ENCODE measurements at places on chromosomes 4 and X.

GRCh38 chrX:107714206-107714891 is 61.2 kb downstream of the TSC22D3 start:
- no peak for DNase-seq

GRCh38 chr4:16104520-16104919 is 20.7 kb upstream of the PROM1 start:
- no peak for DNase-seq

- DNase-seq: no peak
Observed at GRCh38 chr4:103307453-103308247, 109.5 kb upstream of the CENPE start.

DNA sequence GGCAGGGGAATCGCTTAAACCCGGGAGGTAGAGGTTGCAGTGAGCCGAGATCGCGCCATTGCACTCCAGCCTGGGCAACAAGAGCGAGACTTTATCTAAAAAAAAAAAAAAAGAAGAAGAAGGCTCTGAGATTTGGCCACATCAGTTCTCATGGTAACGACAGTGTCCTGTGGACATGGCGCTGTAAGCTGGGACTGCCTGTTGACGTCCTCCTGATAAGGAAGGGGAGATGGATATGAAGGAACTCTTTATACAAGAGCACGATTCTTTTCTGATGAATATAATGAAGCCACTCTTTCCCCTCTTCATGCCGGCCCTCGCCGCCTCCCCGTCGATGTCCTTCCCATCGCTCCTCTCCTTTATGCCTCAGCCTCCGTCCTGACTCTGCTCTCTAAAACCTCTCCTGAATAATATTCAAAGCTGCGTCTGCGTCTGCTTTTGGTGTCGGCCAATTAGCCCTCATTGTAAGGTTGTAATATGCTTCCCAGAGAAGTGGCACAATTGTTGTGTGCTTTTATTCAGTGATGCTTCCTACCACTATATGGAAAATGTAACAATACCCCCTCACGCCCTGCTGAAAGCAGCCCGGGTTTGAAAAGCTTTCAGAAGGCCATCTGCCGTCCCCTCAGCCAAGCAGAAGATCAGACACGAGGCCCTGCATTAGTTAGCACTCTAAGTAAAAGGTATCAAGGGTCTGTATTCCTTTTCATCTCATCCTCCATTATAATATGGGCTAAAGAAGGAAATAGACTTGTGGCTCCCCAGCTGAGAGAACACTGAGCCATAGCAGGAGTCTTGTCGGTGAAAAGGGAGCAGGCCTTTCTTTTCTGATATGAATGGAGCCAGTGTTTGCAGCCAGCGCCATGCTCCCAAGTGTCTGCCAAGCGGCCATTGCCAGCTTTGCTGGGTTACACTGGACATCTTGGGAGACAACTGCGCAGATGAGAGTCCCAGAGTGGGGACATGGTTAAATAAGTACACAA is 22.1 kb upstream of the SCOC start:
- DNase-seq: no peak

DNA sequence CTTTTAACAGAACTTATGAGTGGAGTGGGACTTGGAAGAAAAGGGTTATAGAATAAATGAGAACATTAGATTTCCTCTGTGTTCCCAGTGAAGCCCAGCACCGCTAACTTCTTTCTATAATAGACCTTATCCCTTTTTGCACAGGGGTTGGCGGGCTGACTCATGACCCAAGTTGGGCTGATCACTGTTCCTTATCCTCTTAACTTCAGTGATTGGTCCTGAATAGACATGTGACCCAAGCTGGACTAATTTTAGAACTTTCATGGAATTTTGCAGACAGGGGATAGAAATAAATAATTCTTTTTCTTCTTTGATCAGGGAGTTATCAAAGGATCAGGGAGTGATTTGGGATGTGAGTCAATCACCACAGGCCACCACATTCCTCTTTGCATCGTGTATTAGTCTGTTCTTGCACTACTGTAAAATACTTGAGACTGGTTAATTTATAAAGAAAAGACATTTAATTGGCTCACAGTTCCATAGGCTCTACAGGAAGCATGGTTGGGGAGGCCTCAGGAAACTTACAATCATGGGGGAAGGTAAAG is 75.9 kb downstream of the UCHL1 start:
- no peak for DNase-seq

GRCh38 chr4:38241541-38241940 is 281.3 kb downstream of the PTTG2 start:
- no peak for DNase-seq

GRCh38 chr4:15811703-15812337 is 33.7 kb downstream of the CD38 start:
- no peak for DNase-seq

DNA sequence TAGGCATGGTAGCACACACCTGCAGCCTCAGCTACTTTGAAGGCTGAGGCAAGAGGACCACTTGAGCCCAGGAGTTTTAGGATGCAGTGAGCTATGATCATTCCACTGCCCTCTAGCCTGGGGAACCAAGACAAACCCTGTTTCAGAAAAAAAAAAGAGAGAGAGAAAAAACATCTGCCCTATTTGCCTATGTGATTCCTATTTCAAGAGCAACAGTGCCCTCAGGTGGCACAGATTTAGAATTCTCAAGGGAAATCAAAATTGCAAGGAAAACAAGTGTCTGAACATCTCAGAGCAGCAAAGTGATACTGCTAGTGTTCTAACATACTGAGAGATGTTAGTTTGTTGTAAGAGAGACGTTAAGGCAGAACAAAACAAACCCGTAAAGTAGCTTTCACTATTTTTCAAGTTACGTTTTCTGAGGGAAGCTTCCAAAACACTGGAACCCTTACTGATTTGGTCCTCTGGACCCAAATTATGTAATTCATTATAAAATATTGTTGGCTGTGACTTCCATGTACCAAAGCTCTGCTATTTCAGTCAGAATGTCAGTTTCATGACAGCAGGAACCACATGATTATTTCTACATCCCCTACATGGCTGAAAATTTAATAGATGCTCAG is 7.9 kb downstream of the BDH2 start:
- DNase-seq: no peak

GRCh38 chr4:144356941-144357381 is 216.4 kb upstream of the GYPA start:
- no peak for DNase-seq

DNA sequence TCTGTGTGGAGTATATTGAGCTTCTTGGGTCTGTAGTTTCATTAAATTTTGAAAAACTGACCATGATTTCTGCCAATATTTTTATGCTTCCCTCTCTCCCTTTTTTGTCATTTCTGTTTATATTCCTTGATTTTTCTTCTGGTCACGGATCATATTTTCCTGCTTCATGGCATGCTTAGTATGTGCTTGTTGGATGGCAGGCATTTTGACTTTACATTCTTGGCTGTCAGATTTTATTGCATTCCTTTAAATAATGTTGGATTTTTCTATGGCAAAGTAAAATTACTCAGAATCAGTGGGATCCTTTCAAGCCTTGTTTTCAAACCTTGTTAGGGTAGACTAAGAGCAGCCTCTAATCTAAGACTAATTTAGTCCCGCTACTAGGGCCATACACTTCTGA is 531.8 kb downstream of the IL15 start:
- DNase-seq: no peak

DNA sequence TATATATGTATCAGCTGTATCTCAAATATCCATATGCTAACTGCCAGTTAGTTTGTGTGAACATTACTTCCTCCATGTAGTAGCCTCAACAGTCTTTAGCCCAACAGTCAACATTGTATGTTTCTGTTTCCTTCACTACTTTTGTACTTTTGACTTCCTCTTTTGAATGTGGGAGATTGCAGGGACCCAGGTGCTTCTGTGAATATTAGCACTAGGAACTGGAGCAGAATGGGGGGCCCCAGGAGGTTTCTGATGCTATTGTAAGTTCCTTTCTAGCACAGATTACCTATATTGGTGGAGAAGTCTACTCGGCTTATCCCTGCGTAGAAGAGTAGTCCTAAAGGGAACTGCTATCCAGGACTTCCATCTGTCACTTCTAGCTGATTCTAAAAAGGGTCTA is 2.3 kb downstream of the PLAC8 start:
- DNase-seq: no peak

DNA sequence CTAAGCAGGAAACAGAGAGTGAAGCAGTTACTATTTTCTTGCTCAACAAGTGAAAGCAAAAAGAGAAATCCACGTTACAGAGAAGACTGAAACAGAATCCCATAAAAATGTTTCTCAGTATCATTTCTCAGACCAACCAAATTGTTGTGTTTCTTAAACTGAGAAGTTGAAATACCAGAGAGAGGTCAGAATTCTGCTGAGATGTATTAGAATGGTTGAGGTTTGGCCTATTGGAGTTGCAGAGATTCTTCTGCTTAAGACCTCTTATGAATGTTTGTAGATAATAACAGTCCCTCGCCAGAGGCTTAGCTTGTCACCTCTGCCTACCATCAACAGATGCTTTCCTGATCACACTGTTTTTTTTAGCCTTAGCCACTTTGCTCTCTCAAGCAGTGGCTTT is 481.4 kb downstream of the TRIML1 start:
- DNase-seq: no peak

GRCh38 chr4:151772274-151772673 is 11.5 kb upstream of the GATB start:
- no peak for DNase-seq

DNA sequence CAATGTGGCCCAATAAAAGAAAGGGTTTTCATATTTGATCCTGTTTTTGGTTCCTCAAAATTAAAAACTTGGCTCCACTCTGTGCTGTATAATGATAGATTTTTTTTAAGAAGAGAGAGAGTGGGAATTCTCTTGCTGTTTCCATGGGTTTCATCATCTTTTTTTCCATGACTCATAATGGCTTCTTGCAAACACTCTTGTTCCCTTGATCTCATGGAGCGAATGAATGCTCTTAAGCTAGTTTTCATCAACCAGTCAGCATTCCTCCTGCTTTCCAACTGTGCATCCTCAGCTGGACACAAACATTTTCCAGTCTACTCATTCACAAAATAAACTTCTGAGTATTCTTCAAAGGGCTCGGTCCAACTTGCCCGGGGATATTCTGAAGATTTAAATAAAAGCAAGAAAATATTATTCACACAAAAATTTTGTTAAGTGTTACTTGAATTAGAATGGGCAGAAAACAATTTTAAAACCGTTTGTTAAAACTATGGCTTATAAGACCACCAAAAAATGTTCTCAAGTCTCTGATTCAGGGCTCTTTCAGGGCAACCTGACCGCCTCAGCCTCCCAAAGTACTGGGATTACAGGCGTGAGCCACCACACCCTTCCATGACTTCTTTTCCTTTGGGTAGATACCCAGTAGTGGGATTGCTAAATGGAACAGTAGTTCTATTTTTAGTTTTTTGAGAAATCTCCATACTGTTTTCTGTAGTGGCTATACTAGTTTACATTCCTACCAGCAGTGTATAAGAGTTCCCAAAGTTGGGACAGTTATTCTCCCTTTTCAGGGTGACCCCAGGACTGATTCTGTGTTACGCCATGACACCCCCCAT is 64.7 kb downstream of the TMEM156 start:
- no peak for DNase-seq

GRCh38 chr4:10122236-10122932 is 5.8 kb upstream of the WDR1 start:
- DNase-seq: no peak

DNA sequence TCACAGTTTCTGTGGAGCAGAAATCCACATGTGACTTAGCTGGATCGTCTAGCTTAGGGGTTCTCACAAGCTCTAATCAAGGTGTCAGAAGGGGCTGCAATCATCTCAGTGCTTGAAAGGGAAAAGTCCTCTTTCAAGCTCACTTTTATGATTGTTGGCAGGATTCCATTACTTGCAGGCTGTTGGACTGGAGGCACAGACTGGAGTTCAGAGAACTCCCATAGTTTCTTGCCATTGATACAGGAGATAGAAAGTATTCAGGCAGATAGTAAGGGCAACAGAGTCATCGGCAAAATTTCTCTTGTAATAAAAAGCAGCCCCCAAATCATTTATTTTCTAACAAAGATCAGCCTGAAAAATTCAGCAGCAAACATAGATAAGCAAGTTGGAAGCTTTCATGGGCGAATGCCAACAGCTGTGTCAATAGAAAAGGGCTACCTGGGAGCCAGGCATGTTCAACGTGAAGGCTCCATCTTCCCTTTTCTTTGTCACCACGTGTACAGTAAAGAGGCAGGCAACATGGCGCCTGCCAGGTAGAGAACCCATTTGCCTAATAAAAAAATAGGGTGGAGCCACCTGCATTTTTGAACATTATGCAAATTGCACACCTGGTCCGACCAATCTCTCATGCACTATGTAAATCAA is 64.4 kb downstream of the CXCL13 start:
- DNase-seq: no peak

DNA sequence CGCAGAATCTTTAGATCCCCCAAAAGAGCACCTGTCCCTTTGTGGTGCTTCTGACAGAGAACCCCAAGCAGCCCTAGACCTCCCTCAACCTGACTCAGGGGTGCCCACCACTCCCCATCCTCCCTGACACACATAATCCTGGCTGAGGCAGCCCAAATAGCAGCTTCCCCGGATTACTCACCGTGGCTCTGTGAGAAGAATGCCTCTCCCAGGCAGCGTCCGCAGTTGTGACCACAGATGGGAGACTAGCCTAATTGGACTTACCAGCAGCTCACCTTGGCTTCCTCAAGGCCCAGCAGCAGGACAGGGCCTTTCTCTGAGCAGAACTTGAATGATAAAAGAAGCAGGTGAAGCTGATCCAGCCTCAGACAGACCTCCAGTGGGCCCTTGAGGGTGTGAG is 10.3 kb upstream of the ODAPH start:
- no peak for DNase-seq

DNA sequence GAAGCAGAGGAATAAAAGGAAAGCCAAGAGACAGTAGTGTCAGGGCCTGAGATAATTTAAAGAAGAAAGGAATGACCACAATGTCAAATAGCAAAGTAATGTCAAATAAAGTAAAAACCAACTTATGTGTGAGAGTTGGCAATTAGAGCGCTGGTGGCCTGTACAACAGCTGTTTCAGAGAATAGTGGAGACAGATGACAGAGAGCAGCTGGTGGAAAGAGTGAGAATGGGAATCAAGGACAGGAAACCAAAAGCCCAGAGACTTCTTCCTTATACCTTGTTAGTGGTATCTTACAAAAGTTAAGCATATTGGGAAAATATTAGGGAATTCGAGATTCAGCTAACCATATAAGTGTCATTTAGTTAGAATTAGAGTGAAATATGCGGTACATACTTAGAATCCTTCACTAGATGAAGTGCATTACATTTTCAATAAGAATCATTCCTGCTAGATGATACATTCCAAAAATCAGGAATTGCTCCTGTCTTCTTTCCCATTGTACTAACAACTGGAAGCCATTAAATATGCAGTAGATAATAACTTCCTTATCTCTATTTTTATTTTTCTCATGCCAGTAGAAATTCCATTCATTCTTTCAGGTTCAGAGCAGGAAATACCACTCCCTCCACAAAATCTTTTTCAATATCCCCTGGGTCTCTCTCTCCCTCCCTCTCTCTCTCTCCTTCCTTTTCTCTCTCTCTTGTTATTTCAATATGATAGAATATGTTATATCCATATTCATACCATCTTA is 525.4 kb downstream of the CENPC start:
- no peak for DNase-seq

DNA sequence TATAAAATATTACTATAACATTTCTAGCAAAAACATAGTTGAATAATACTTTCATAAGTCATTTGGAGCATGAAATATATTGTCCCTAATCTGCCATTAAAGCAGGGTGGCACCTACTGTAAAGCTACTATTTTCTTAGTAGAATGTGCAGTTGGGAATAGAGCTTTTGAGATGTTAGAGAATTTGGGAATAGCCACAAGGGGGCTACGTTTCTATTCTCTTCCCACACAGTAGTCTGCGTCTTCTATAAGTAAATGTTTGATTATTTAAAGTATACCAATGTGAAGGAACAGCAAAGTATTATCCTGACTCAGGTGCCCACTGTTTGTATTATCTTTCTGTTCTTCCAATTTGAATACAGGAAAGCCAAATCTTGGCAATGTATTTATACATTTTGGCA is 323.2 kb upstream of the GIMD1 start:
- DNase-seq: no peak
